ENCODE measurements at places on chromosomes 7 and 10. TPM values are rescaled to one million over a fixed set of nuclear protein-coding genes. Genes with fewer than 3 reads are reported as not detected.

- no peak for DNase-seq
Observed at GRCh38 chr7:43465581-43466554, 117.0 kb upstream of the STK17A start.

DNA sequence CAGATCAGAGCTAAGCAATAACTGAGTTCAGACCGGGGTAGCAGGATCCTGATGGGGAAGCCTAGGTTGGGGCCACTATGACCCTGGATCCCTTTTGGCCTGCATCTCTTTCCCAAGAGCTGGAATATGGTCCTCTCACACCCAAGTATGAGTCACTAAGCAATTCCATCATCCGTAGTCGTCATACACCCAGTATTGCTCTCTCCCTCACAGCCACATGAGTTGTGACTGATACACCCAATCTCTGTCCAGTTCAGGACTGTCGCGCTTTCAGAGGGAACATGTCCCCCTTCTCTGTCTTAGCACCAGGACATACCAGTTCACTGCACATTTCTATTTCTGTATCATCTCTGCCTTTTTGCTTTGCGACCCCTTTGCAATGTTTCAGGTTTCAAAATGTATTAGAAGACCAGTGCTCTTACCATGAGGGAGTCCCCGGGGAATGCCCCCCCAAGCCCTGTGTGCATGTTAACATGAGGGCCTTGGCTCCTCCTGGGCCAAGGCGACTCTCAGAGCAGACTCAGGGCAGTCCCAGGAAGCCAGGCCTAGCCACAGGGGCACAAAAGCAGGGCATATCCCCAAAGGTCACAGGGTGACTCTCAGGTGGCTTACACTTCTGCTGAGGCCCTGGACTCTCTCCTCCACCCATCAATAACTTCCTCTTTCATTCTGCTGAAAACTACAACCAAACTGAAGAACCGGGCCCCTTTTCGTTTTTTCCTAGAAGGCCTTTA lies 75.3 kb upstream of the SAMD8 start:
- peak; percentile 46 for DNase-seq

DNA sequence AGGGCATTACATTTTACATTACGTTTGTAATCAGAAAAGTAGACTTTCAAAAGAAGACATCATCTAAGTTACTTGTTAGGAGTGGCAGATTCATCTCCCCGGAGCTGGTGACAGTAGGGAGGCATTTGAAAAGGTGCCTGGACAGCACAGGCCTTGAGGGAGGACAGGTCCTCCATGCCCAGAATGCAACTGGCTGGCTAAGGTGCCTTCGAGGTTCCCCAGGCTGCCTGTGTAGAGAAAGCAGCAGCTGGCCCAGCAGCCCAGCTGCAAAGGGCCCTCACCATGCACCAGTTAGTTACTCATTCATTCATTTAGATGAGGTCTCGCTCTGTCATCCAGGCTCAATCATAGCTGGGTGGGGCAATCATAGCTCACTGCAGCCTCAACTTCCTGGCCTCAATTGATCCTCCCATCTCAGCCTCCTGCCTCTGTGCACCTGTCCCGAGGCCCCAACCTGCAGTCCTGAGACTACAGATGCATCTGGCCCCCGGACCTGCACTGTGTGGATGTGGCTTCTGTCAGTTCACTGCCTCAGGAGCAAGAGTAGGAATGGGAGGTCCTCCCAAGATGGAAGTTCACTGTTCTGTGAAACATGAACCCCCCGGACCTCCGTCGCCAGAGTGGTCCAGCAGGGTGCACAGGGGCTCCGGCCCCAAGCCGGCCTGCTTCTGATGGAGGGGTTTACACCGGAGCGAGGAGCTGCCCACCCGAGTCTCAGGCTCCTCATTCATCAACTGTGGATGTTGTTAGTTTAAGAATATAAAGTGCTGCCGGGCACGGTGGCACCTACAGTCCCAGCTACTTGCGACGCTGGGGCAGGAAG lies 36.6 kb downstream of the PRKAG2 start:
- no peak for DNase-seq

DNA sequence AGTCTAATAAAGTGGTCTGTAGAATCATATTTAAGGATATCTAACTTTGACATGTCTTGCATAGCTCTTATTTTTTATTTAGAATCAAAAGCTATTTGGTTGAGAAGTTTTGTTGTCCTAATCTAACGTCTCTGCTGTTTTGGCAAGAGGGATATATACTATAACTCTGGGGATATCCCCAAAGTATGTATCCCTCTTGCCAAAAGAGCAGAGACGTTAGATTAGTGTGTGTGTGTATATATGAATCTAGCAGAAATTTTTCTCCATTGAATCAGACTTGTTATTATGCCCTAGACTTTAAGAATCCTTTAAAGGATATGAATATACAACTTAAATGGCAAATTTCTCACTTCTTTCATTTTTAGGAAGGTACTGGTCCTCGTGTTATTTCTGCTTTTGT lies 9.6 kb downstream of the SMC3 start:
- DNase-seq, result no peak

The ST7 gene
- total RNA-seq, result 23.0 TPM

DNA sequence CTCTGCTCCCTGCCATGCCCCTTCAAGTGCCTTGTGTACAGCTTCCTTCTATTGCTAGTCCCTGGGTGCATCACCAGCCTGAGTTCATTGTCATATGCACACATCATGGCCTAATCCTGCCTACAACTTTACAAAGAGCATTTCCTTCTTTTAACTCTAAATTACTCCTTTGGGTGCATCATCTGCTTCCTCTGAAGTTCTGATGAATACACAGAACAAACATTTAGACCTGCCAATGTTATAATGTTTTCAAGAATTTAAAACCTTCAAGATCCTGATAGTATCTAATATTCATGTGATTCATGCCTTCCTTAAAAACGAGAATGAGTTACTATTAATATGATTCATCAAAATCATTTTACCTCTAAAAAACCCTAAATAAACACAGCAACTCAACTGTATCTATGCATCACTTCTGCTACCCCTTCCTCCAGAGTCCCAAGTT lies 357.1 kb downstream of the MAGI2 start:
- DNase-seq, result peak; percentile 25

The NPVF gene
- total RNA-seq, result not detected

The CALML3 gene
- not detected for total RNA-seq

GRCh38 chr7:41566581-41566980 lies 136.3 kb downstream of the INHBA start:
- no peak for DNase-seq

- no peak for DNase-seq
Observed at GRCh38 chr7:45514944-45515343, 59.2 kb upstream of the ADCY1 start.

The ODAD2 gene
- total RNA-seq, result 0.52 TPM

DNA sequence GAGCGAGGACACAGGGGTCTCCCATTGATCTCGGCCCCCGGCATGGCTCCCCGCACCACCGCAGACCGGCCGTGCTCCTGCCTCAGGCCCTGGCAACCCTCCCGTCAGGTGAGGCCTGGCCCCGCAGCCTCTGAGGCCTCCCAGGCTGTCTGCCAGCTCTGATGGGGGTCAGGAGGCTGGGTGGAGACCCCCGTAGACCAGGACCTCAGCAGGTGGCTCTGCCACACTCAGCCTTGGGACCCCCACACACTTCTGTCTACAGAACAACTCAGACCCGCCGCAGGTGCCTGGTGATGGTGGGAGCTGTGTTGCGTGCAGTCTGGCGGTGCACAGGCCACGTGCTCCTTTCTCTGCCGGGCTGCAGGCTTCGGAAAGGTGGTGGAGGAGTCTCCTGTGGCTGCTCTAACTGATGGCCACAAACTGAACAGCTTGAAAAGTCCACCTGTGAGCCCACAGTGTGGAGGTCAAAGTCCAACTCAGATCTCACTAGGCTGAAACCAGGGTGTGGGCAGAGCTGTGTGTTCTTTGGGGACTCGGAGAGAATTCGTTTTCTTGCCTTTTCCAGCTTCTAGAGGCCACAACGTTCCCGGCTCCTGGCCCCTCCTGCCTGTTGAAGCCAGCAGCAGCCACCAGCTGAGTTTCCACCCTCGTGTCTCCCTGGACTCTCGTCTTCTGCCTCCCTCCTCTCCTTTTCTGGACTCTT lies 62.5 kb downstream of the PWWP2B start:
- no peak for DNase-seq

DNA sequence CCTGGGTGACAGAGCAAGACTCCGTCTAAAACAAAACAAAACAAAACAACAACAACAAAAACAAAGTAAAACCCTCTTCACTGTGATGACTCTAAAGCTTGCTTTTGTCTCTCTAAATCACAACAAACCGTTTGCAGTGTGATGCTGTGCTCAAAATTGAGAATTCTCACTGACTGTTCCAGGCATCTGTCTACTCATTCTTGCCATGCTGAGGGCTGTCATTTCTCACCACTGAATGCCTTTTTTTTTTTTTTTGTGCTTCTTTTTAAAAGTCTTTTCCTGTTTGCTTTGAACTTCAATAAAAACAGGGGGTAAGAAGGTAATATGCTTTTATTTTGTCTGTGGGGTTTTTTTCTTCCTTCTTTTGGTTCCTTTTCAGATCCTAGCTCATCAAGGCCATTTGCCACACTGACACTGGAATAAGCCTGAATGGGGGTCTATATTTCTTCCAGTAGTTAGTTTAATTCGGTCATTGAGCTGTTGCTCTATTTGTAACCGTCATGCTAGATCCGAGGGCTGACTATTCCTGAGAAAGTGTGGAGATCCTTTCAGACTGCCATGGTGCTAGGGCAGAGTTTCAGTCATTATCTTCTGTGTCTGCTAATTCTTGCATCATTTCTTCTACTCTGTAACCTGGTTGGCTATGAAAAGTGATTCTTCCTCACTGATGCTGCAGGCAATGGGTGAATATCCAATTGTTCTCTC lies 10.6 kb downstream of the FAS start:
- DNase-seq, result peak; percentile 31

The CYP3A7 gene
- total RNA-seq, result not detected

- DNase-seq, result peak; percentile 73
Observed at GRCh38 chr10:59337201-59337652, 25.1 kb downstream of the FAM13C start.

DNA sequence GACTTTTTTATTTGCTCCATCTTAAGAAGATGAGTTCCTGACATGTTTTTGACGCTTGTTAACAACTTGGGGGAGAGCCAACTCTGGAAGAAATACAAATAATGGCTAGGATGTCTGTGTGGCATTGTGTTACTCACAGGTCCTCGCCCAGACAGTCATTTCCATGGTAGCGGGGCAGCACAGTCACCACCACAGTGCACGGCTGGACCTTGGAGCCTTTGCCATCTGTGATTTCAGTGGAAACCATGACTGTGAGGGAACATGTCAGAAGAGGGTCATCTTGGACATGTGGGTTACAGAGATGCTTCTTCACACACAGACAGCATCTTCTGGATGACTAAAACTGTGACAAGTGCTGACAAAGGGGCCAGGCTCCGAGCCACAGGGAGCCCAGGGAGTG lies 74.5 kb downstream of the PKD1L1 start:
- DNase-seq, result peak; percentile 70

Measured in LHCN-M2 (cell line).